Left kidney (tissue), 8 donors: ENCODE measurements at places on chromosomes 2 and 18.

DNA sequence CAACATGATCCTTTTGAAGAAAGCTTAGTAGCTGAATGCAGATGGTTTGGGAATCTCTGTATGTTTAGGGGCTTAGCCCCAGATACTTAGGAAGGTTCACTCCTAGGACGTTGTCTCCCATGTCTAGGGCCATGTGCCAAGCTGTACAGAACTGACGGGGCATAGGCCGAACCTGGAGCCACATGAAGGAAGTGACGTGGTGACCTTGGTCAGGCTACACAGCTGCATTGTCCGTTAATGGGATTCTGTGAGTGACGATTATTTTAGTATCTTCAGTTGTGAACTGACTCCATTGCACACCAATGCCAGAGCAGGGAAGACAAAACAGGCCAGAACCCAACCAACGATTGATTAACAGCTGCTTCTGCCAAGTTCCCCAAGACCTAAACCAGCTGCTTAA is 139.3 kb downstream of the TPO start:
- no peak for DNase-seq

DNA sequence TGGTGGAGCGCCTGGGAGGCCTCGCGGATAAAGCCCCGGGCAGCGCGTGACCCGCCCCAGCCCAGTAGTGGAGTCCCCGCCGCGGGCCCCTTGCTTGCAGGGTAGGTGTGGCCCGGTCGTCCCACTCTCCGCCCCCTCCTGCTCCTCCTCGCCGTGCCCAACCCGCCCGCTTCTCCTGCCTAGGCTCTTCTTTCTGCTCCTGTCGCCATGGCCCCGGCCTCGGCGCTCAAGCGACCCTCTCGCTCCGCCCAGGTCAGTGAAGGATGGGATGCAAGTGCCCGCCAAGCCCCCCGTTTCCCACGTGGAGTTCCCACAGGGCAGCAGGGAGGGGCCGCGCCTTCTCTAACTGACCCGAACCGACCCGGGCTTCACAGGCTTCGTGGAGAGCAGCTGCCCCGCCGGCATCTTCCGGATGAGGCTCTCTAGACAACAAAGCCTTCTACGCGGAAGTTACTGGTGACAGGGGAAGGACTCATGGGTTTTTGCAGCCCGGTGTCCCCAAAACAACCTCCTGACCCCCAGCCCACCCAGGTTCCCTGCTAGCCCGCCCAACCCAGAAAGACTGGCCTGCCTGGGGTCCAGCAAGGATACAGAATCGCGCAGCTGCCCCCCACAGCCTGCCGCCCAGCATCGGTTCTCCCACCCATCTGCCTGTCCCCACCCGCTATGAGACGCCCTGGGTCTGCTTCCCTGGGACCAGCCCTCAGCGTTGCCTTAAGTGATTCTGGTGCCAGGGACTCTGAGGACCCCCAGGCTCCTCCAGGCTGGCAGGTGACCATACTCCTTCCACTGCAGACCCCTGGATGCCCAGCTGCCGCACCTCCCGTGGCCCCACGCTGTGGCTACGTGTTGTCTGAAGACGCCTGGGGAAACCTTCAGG is 32.8 kb downstream of the TTC32 start:
- peak; percentile 66 for DNase-seq

GRCh38 chr2:169828141-169828811 is 1.0 kb downstream of the UBR3 start:
- peak; percentile 18 for DNase-seq

DNA sequence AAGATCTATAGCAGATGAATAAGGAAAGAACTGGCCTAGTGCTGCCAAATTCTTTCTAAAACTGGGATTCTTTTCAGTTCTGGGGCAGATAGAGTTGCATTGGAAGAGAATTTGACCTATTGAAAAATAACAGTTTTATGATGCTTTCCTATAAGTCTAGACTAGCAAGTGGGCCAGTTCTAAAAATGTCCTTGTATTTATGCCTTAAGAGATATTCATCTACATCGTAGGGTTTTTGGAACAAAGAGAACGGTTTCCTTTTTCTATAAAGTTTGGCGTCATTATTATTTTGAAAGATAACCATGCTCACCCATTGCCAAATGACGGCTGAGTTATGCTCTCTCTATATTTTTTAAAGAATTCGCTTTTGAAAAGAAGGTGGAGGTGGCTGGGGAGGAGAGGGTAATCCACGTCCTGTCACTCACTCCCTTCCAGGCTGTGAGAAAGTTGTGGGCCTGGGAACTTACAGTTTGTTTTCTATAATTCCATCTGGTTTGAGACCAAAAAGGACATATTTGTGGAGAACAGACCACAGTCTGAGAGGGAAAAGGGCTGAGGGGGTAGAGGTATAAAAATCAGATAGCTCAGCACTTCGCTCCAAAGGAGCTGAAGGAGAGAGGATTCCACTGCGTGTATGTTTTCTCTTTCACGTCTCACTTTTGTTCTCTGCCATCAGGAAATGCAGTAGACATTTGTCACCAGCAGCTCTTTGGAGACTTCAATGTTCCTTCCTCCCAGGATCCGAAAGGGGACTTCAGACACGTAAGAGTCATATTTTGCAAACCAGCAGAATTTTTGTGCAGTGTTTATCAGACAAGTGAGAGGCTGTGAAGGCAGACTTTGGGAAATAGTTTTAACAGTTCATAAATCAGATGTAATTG is 281.9 kb upstream of the FN1 start:
- DNase-seq = no peak

- no peak for DNase-seq
Observed at GRCh38 chr2:102140377-102140776, 2.2 kb upstream of the IL1R1 start.

DNA sequence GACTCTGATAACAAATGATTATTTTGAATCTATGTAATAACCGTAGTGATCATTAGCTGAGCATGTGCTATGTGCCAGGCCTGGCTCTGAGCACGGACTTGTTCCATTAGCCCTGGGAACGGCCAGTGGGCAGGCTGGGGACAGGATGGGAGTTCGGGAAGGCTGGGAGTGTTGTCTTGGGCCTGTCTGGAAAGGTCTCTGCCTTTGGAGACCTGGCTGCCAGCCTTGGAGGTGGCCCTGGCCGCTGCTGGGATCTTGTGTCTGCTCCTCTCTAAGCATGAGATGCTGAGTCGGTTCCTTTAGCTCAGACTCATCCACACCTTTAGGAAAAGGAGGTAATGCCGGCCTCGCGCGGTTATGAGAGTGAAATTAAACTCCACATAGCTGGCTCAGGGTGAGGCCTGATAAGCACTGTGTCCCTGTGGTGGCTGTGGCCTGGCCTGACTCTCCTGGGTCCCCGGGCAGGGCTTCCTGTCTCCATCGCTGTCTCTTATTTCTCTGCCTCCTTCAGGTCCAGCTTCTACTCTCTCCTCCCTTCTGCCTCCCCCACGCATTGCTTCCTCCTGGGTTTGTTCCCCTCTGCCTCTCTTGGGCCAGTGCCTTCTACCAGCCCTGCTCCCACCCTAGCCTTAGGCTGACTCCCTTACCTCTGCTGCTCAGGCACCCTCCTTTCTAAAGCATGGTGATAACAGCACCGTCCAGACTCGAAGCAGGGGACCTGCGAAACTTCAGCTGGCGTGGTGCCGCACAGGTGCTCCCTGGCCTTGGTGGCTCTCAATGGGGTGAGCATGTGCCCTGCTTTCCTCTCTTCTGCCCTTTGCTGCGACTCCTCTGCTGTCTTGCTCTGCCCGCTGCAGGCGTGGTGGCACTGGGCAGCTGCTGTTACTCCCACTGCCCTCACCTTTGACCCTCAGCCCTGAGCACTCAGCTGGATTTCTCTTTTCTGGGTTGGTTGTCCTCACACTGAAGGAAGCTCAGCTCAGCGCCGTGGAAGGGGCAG is 41.8 kb downstream of the NCK2 start:
- no peak for DNase-seq

DNA sequence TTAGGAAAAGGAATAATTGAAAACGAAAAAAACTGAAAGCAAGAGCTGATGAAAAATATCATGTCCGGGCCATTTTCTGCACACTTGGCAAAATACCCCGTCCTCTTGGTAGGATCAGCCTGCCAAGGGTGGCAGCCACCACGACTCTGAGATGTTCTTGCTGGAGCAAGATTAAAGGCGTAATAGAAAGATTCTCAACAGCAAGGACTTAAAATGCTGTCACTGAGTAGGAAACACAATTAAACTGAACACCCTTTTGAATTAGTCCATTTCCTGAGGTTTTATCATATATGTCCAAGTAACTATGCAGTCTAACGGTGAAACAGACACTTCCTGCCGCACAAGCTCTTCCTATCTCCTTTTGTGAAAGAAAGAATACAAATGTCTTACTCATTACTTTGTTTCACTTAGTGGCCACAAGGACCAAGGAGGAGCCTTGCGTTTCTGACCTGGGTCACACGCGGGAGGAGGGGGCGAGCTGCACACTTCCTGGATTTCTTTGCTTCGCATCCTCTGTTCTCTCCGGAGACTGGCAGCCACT is 222.7 kb downstream of the PIEZO2 start:
- no peak for DNase-seq
